K562 (cell line): ENCODE measurements at places on chromosomes 7 and 10. TPM values are rescaled to one million over a fixed set of nuclear protein-coding genes. Genes with fewer than 3 reads are reported as not detected.
A peak's percentile ranks its signal among the peaks of the same experiment; 100 is the strongest.

DNA sequence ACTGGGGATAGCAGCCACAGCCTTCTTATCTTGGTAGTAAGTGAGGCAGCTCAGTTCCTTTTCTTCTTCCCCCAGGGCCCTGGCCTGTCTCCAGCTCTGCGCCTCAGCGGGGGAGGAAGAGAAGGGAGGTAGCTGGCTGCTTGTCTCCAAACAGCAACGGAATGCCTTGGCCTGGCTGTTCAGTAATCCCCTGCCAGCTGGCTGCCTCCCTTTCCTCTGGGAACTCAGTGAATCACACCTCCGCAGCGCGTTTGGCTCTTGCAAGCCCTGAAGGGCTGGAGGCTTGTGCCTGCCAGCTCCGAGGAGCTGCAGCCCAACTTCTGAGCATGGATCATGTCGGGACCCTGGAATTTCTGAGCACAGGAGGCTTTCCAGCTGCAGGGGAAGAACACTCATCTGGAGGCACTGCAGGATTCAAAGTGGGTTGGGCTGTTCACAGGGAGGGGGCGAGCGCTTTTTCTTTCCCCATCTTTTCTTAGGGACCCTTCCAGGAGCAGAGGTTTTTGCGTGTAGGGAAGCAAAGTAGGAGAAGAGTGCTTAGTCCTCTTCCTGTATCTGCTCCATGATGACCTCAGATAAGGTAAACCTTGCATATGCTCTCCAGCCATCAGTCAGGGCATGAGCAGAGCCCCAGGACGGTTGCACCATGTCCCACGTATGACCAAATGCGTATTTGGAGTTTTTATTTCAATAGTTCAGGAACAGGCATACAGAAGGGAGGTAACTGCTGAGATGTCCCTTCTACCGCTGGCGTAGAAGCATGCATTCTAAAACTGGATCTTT lies 253.2 kb upstream of the INHBA start:
- no peaks in the 10 kb centered on the region for H3K36me3 ChIP-seq
- H3K27ac ChIP-seq, result no peak overlapping the region
- no peaks in the 10 kb centered on the region for H3K4me1 ChIP-seq
- H3K4me3 ChIP-seq, result no peak overlapping the region
- H3K27me3 ChIP-seq, result peaks cover 15% of the 10 kb centered on the region

GRCh38 chr7:102155821-102156441 lies 130.7 kb upstream of the SH2B2 start:
- H3K27me3 ChIP-seq, result no peaks in the 10 kb centered on the region
- no peak overlapping the region for H3K4me3 ChIP-seq
- peaks cover 29% of the 10 kb centered on the region for H3K36me3 ChIP-seq
- peaks cover 18% of the 10 kb centered on the region; the same call in 2 of the 3 replicates for H3K4me1 ChIP-seq
- peak; percentile 80 for DNase-seq

DNA sequence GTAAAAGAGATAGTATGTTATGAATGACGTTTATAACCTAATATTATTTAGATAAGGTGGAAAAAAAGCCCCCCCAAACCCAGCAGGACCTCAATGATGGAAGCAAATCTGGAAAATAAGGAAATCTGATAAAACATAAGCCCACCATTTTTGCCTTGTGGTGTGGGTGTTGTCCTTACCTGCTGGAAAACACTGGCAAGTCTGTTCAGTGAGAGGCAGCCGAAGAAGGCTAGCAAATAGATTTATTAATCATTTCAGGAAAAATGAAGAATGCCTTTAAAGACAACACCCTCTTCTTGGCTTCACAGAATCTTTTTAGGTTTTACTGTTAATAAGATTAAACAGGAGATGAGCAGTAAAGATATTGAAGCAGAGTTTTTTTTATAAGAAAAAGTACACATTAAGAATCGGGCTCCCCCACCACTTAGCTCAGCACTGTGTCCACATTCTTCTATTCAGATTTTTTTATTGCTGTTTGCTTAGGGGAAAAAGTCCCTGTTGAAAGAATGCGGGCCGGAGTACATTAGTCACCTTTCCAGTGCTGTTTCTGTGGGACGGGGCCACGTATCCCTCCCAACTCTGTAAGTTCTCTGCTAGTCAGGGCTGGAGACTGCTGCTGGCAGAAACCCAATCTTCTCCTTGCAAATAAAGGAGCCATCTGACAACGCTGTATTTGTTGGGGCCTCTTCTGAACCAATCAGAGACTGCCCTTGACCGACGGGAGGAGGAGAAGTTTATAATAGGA lies 104.1 kb downstream of the EVX1 start:
- H3K4me1 ChIP-seq, result no peaks in the 10 kb centered on the region
- peaks cover 14% of the 10 kb centered on the region for H3K27me3 ChIP-seq
- H3K27ac ChIP-seq, result no peak overlapping the region
- no peaks in the 10 kb centered on the region for H3K36me3 ChIP-seq
- H3K4me3 ChIP-seq, result no peak overlapping the region
- no peak for DNase-seq

GRCh38 chr7:12210179-12211053 lies 678 bp upstream of the TMEM106B start:
- H3K36me3 ChIP-seq, result peaks cover 9% of the 10 kb centered on the region; the same call in 2 of the 3 replicates
- peaks cover 7% of the 10 kb centered on the region; the same call in 1 of the 2 replicates for H3K4me1 ChIP-seq
- peak overlapping the region; percentile 59 for H3K27ac ChIP-seq
- H3K4me3 ChIP-seq, result peak overlapping the region; percentile 70
- DNase-seq, result peak; percentile 19

The PRSS1 gene
- total RNA-seq, result 6.6 and 8.8 TPM in 2 replicates
